Activated CD8-positive, alpha-beta memory T cell treated with anti-CD3 and anti-CD28 coated beads for 4 hours (primary cell): ENCODE measurements at places on chromosomes 5 and 9.

DNA sequence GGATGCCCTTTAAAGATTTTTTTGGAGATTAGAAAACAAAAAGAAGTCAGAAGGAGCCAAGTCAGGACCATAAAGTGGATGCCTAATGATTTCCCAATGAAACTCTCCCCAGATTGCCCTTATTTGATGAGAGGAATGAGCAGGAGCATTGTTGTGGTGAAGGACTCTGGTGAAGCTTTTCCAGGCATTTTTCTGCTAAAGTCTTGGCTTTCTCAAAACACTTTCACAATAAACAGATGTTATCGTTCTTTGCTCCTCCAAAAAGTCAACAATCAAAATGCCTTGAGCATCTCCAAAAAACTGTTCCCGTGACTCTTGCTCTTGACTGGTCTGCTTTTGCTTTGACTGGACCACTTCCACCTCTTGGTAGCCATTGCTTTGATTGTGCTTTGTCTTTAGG, 121.8 kb downstream of the CAAP1 start:
- no peak for DNase-seq

- no peak for DNase-seq
These were observed 10.6 kb upstream of the ANGPTL2 start for GRCh38 chr9:127132921-127133647.

GRCh38 chr5:126562823-126563222, 32.2 kb downstream of the ALDH7A1 start:
- DNase-seq, result no peak

- no peak for DNase-seq
These were observed 189.8 kb downstream of the ARHGAP26 start for GRCh38 chr5:142959683-142960657.

- DNase-seq, result no peak
These were observed 87.1 kb downstream of the ENTREP1 start for GRCh38 chr9:69411931-69412740.

DNA sequence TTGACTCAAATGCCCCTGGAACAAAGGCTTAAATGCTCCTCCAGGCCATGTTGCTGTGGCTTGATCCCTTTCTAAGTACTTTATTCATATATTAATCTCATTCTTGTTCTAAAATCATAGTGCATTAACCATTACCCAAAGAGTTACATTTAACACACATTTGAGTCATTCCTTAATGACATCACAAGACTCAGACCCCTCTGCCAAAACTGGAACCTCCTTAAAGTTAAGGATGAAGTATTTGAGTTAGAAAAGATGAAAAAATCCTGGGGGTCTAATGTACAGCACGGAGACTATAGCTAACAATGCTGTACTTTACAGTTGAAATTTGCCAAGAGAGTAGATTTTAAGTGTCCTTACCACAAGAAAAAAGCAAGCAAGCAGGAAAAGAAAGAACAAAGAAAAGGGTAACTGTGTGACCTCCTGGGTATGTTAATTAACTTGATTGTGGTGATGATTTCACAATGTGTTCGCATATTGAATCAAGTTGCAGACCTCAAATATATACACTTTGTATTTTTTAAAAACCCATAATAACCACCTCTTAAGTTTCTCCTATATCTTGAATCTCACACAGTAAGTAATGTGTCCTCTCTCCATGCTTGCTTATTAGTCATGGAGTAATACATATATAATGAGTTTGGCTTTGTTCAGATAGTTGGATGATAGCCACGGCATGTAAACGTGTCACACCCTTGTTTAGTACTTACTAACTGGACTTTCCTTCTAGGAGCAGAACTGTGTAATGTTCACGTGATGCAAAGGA, 376.9 kb downstream of the SEMA5A start:
- no peak for DNase-seq

- DNase-seq, result no peak
These were observed 256.3 kb upstream of the C9orf72 start for GRCh38 chr9:27829621-27830020.

DNA sequence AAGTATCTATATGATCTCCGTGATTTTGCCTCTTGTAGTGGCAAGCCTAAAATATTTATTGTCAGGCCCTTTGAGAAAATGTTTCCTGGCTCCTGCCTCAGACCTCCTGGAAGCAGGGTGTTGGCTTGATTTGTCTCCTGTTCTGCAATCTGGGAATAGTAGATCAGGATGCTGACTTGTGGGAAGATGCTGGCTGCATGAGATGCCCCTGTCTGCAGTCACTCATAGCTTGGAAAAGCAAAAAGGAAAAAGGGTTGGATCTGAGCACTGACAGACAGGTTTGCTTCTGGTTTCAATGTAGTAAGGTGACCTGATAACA, 16.7 kb downstream of the TJP2 start:
- no peak for DNase-seq

GRCh38 chr9:106976772-106977171, 113.8 kb downstream of the ZNF462 start:
- DNase-seq, result no peak

DNA sequence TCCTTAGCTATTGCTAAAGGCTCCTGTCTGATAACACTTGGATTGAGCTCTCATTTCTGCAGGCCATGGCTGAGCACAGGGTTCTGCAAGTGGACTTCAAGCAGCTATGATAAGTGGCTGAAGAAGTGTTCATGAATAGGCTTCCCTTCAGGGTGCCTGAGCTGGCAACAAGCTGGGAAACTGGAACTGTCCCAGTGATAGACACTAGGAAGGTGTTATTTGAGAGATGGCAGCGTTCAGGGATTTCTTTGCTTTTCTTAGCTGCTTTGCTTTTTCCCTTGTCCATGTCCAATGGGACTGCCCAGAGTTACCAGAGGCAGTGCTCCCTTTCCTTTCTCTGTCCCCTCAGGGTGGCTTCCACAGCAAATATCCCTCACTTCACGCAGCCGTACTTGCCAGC, 75.8 kb downstream of the INIP start:
- DNase-seq, result no peak

DNA sequence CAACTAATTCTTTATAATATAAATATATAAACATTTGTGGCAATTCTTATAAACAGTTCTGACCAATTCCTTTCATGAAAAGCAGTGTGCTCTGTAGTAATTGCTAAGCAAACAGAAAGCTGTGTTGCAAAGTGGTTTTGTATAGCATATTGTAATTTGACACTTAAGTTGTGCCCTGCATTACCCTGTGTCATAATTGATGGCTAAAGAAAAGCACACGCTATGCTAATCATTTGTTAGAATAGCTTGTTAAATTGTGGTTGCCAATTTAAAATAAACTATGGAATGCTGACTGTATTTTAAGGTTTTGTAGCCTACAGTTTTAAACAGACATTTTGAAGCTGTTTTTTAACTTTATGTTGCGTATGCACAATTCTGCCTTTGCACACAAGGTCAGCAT, 140.0 kb downstream of the PBX3 start:
- DNase-seq, result no peak

DNA sequence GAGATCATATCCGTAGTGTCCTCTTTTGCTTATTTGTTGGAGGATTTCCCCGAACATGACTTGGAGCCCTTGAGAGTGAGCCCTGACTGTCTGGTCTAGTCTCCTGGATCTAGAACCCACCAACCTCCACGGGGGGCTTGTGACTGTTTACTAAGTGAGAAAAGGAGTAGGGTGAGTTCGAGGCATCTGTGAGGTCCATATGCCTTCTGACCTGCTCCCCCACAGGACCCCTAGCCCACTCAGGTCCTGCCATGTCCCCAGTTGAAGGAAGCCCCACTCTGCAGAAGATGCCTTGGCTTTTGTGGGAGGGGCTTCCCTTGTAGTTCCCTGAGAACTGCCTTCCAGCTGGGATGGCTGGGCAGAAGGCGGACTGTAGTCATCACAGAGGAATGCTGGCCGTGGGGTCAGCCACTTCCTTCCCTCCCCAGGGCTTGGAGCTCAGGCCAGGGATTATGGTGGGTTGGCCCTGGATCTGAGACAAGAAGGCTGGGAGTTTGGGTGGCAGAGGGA, 7.0 kb upstream of the IRF1 start:
- DNase-seq, result no peak

GRCh38 chr5:167071981-167072610, 1219.3 kb upstream of the WWC1 start:
- DNase-seq, result no peak

DNA sequence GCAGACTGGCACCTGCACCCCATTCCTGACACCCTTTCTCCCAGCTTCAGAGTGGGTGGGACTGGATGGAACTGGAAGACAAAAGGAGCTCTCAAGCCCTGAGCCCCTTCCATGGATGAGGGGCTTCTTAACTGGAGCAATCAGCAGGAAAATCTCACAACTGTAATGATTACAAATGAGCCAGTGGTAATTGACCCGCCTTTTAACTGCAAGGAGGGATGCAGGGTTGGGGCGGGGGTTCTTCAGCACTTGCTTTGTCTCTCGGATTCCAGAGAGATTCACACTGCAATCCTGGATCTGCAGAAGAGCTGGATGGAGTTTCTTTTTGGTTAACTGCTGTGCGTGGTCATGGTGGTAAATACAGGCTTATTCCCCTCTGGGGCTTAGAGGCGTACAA, 160.1 kb upstream of the SHB start:
- DNase-seq, result no peak

GRCh38 chr9:124835026-124835557, 18.2 kb upstream of the WDR38 start:
- no peak for DNase-seq

DNA sequence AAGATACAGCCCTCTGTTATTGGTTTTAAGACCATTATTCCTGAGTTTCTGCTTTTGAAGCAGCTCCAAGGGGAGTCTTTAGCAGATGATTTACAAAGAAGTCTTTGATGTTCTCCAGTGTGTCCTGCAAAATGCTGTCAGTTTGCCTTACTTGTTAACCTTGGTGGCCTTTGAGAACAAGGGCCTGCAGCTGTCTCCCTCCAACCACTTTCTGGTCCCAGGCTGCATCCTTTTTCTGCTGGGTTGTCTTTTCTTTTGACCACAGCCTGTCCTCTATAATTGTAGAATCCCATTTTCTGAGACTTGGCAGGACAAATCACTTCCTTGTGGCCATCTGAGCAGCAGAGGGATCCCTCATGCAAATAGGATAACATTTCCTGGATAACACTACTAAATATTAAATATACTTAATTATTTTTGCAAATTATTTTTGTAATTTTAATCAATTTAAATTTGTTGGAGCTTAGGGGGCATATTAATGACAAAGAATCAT, 281.4 kb downstream of the DMRT2 start:
- no peak for DNase-seq

DNA sequence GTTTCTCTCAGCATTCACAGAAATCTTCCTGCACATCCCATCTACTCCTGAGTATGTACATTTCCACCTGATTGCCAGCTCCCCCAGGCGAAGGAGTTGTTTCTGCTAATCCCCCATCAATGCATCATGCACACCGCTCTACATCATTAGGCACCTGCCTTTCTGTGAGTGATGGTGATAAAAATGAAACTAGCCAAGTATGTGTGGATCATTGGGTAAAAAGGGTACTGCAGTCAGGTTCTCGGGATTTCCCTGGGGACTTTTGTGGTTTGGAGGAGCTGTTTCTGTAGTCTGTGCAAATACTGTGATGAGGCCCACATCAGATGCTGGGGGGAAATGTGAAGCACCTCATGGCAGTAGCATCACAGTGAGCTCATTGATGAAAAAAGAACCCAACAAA, 30.4 kb downstream of the CAMK4 start:
- DNase-seq, result peak; percentile 53

- DNase-seq, result no peak
These were observed 50.5 kb downstream of the COMMD10 start for GRCh38 chr5:116135344-116135743.

DNA sequence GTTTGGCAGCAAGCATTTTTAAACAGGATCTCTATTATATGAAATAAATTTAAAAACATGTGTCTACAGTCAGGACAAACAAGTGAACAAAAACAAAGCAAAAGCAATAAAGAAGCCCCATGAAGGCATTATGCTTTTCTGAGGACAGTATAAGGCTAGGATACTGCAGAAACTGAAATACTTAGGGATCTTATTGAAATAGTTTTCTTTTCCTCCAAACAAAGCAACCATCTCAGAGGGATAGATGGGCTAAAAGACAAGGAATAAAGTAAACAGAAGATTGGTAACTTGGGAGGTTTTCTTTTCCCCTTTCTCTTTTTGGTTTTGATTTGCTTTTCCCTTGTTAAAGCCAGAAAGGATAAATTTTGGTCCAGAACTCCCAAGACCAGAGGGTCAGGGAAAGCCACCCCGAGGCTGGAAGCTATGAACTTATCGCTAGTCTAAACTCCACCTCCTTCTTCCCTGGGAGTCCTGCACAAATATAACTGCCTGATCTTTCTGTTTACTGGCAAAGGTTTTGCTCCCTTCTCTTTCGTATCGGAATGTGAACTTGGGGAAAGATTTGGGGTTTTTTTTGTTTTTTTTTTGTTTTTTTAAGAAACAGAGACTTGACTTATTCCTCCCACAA, 164.0 kb downstream of the GHR start:
- DNase-seq, result no peak

DNA sequence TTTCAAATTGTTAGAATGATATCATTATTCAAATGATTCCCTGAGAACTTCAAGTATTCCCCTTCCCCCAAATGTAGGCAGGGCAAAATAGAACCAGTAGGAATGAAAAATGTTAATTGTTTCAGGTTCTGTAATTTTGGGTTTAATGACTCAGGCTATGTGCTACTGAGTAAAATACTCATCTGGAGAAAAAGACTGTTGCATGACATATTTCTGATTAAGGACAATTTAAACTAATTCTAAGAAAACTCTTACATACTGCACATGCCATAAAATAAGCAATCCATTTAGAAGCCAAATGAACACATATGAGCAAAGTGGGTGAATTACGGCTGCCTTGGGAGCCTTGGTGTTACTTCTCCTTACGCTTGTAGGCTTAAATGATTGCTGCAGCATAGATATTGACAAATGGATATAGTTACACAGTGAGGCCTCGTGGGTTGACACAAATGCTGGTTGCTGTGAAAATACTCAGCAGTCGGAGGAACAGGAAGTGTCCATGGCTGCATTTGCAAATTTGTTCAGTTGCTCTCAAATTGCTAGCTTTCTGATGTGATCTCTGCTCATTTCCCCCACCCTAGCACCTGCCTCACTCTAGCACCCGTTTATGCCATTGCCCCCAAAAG, 174.9 kb upstream of the DMAC1 start:
- DNase-seq, result no peak

DNA sequence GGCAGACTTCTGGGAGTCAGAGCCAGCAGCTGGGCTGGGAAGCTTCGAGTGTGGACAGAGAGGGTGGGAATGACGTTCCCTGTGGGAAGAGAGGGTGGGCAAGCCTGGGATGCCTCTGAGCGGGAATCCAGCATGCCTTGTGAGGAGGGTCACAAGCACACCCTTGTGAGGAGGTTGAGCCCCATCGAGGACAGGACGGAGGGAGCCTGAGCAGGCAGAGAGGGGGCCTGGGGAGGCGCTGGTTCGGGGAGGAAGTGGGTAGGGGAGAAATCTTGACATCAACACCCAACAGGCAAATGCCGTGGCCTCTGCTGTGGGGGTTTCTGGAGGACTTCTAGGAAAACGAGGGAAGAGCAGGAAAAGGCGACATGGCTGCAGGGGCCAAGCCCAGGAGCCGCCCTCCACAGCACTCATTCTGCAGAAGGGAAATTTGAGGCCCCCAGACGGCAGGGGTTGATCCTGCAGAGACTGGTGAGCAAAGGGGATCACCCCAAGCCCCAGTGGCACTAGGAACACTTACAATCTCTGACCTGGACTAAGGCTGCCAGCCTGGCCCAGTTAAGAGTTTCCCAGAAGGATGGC, 1.1 kb upstream of the IL13 start:
- DNase-seq, result no peak

- no peak for DNase-seq
These were observed 35.3 kb downstream of the HNRNPH1 start for GRCh38 chr5:179588166-179588565.
